ENCODE measurements at places on chromosomes 12 and 14.

GRCh38 chr14:68397371-68397811 lies 395.5 kb downstream of the ZFP36L1 start:
- DNase-seq = no peak

DNA sequence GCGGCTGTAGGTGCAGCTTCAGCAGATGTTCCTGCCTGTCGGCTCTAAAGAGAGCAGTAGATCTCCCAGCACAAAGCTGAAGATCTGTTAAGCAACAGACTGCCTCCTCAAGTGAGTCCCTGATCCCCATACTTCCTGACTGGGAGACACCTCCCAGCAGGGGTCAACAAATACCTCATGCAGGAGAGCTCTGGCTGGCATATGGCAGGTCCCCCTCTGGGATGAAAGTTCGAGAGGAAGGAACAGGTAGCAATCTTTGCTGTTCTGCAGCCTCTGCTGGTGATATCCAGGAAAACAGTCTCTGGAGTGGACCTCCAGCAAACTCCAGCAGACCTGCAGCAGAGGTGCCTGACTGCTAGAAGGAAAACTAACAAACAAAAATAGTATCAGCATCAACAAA lies 337.1 kb upstream of the USP15 start:
- DNase-seq = no peak

GRCh38 chr12:49669796-49670195 lies 37.4 kb downstream of the FMNL3 start:
- no peak for DNase-seq

DNA sequence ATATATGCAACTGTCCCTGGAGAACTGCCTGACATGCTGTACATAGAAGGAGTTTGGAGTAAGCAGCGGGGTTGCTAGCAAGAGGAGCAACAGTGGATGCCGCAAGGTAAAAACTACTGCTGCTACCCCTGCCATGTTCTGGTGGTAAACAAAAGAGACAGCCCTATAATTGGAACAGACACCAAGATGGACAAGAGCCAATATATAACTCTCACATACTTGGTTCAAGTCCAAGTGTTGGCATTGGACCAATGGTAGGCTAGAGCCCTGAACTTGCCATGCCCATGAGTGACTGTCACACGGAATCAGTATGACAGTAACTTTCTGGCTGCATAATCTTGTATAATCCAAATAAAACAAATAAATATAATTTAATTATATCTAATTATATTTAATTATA lies 13.7 kb downstream of the ATXN7L3B start:
- no peak for DNase-seq

DNA sequence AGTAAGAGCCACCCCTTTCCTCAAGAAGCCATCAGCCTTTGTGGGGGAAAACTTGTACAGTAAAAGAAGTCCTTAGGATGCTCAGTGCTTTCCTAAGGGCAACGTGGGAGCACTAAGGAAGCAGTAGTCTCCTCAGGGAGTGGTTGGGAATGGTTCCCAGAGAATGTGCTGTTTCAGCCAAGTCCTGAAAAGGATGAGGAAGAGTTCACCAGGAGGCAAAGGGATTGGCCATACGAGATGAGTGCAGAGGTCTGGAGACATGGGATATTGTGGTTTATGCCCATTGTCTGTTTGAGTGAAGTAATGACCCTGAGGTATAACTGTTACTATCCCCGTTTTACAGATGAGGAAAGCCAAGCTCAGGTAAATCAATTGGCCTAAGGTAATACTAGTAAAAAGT lies 86.0 kb upstream of the ATF1 start:
- no peak for DNase-seq
